ENCODE measurements at places on chromosomes 11 and 22. TPM values are rescaled to one million over a fixed set of nuclear protein-coding genes. Genes with fewer than 3 reads are reported as not detected.

LRRN4CL gene
- 0.28 TPM for total RNA-seq

P2RY6 gene
- total RNA-seq: 0.21 TPM

C11orf91 gene
- total RNA-seq: not detected

ADAMTS15 gene
- total RNA-seq: 8.0 TPM

Data from airway epithelial cell (primary cell).